ENCODE measurements at places on chromosomes 3 and 15.

- no peak for DNase-seq
These were observed 976.0 kb downstream of the ROBO1 start for GRCh38 chr3:78791753-78792152.

DNA sequence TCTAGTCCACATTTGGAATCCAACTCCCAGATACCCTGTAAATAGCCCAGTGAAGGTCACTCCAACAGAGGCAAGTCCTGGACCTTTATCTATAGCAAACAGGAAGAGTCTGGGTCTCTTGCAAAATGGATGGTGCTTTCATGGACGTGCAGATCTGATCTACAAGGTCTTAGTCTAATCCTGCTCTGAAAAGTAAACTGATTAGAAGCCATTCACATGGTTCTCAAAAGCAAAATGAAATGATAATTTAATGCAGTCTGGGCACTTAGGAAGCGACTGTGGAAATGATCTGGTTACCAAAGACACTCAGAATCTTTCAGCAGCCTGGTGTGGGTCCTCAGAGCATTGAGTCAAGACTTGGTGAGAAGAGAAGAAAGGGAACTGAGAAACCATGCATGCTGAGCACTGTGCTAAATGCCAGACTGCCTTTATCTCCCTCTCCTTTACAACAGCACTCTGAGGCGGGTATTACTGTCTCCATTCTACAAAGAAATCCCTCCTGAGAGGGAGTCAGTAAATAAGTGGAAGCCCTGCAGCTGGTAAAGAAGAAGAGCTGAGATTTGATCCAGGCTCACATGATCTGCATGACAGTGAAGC lies 29.0 kb downstream of the AQP9 start:
- DNase-seq = no peak

GRCh38 chr15:62428851-62429598 lies 263.9 kb upstream of the C2CD4B start:
- DNase-seq = no peak

DNA sequence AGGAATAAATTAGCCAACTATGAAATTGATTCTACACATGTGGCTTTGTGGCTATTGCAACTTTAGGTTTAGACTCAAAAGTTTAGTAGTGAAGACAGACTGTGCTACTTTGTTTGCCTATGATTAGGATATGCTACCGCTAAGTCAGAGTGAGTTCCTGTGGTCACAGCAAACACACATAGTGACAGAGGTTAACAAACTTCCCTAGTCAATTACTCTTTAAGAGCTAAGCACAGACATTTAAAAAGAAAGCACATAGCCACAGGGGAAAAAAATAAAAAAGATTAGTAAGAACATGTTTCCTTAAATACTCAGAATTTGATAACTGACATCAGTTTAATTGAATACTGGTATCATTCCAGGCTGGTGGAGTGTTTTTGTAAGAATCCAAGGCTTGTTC lies 207.1 kb downstream of the GBE1 start:
- DNase-seq = no peak

GRCh38 chr15:88399021-88399685 lies 68.0 kb downstream of the MRPL46 start:
- no peak for DNase-seq

- no peak for DNase-seq
These were observed 236.9 kb upstream of the BHLHE40 start for GRCh38 chr3:4742359-4742758.

- DNase-seq = no peak
These were observed 13.7 kb upstream of the CCR3 start for GRCh38 chr3:46228260-46229242.

GRCh38 chr15:39592500-39592899 lies 11.6 kb downstream of the THBS1 start:
- no peak for DNase-seq

DNA sequence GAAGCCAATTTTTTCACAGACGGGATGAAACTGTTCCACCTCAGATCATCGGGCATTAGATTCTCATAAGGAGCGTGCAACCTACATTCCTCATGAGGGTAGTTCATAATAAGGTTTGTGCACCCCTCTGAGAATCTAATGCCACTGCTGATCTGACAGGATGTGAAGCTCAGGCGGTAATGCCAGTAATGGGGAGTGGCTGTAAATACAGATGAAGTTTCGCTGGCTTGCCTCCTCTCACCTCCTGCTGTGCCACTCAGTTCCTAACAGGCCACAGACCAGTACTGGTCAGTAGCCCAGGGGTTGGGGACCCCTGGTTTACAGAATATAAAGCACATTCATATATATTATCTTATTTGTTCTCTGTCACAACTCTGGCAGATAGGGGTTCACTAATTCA lies 2.1 kb upstream of the LIMD1 start:
- no peak for DNase-seq

DNA sequence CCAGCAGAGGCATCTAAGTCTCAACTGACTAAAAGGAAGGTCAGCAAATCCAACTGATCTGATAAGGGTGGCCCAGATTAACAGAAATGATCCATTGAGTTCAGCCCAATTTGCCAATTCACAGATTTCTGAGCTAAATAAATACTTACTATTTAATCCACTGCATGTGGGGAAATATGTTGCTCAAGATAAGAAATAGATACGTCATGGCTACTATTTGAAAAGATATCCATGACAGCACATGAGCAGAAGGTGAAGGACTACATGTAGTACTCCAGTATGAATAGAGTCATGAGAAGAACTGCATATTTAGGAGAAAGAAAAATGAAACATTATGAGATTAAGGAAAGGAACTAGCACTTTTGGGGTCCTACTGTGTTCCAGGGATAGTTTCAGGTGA lies 332.4 kb downstream of the ARPP21 start:
- no peak for DNase-seq

- DNase-seq = no peak
These were observed 3.2 kb upstream of the RPUSD3 start for GRCh38 chr3:9846931-9847488.

- DNase-seq = no peak
These were observed 26.5 kb downstream of the ANKDD1A start for GRCh38 chr15:64938192-64938591.

GRCh38 chr15:90701048-90701447 lies 16.1 kb upstream of the BLM start:
- DNase-seq = no peak

- no peak for DNase-seq
These were observed 5.9 kb upstream of the GP9 start for GRCh38 chr3:129054605-129055104.

GRCh38 chr3:17431004-17431403 lies 311.4 kb downstream of the TBC1D5 start:
- no peak for DNase-seq

GRCh38 chr3:156997351-156997750 lies 162.6 kb downstream of the CCNL1 start:
- DNase-seq = no peak

DNA sequence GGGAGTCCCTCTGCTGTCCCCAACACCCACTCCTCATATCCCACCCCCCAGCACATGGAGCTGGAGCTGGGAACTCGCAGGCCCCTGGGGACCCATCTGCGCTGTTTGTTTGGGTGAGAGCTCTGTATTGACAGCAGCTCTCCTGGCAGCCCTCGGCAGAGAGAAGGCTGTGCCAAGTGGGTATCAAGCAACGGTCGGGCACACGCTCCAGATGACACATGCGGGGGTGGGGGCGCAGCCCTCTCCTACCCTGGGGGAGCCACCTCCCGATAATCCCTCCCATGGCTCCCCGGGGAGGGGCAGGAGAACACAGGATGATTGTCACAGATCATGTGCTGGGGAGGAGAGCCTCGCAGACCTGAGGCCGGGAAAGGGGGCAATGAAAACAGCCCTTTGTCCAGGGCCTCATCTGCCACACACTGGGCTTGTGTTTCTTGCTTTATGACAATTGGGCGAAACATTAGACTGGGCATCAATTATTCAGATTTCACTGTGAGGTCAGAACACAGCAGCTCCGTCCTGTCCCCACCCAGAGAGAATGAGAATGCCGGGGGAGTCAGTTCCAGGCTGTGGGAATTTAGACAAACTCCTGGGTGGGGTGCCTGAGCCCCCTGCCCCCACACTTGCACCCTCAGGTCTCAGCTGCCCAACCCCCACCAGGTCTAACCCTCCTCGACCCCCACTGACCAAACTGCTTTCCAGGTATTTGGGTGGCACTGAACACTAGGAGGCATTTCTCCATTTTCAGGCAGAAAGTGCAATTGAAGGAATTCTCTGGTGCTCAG lies 46.4 kb upstream of the KLF13 start:
- DNase-seq = peak; percentile 91

GRCh38 chr3:69650066-69650419 lies 89.2 kb upstream of the MITF start:
- DNase-seq = no peak

DNA sequence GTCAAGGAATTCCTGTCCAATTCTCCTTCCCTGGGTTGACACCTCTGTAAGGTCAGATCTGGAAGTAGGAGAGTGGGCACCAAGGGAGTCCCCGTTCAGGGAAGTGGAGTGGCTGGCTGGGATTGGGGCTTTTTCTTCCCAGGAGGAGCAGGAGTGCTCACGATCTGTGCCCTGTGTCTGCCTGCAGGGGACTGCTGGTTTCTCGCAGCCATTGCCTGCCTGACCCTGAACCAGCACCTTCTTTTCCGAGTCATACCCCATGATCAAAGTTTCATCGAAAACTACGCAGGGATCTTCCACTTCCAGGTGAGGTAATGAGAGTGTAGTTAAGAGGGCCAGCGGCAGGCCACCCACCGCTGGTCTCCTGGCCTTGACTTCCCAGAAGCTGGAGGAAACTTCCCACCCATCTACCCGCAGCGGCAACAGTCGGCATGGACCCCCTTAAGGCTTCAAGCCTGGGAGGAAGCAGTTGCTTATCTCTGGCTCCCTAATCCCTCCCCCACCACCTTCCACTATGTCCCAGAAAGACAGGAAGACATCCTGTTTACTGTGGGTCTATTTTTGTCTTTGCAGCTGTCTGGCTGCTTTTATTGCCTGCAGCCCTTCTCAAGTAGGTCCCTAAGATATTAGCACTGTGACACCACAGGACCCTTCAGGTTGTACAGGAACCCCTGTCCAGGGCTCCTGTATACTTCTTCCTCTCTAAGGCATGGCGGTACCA lies 26.8 kb downstream of the CAPN3 start:
- DNase-seq = no peak

DNA sequence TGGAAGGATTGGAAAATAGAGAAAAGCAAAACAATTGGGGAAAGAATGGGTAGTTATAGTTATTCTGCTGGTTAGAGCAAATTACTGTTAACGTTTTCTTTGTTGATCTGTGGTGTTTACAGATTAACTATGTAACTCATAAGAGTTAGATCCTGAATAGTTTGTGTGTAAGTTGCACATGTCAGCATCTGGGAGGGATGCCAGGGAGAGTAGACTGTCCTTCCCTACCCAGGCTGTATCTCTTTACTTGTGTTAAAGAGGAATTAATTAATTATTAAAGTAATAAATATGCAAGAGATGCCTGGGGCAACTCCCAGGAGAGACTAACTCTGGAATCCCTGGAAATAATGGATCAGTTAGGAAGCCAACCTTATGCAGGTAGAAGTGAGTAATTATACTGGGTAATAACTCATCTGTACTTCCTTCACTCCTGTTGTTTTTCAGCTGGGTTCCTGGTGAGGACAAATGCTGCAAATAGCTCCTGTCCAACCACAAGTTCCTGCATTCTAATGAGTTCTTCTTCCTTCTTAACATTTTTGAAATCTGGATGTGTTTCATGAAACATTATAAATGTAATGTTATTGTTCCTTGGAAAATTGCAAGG lies 18.9 kb downstream of the GHRL start:
- DNase-seq = peak; percentile 11

GRCh38 chr3:44289882-44290462 lies 48.3 kb downstream of the TOPAZ1 start:
- no peak for DNase-seq

- no peak for DNase-seq
These were observed 286.0 kb downstream of the CNTN3 start for GRCh38 chr3:74328435-74328834.

GRCh38 chr3:53865732-53866499 lies 16.0 kb downstream of the ACTR8 start:
- DNase-seq = no peak

DNA sequence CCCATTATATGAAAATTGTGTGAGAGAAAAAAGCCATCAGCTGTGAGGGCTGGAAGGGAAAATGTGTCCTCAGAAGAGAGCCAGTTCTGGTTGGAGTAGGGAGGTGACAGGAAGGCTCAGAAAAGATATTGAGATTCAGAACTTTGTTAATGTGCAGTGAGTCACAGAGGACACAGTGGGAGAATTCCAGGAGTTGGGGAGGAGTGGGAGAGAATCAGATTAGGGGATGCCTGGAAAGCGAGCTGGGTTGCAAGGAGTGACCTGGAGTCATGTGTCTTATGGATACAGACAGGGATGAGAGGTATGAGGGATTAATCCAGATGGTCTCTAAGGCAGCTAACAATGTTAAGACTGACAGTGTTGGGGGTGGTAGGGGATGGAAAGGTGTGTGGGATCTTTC lies 67.5 kb downstream of the CHST2 start:
- DNase-seq = no peak

DNA sequence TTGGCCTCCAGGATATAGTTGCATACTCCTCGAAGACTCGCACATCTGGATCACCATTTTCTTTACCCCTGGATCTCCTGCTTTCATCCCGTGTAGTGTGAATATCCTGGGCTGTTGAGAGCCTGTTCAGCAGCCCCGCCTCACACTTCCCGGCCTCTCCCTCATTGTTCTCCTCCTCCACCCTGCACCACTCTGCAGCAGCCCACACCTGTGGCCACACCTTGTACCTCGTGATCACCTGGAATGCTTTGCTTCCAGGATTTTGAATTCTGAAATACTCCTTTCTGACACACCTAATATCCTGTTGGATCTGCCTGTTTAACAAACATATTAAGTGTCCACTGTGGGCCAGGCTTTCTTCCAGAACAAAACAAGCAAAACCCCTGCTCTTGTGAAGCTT lies 14.4 kb downstream of the ABHD17C start:
- DNase-seq = peak; percentile 25

GRCh38 chr3:12948891-12949711 lies 107.7 kb upstream of the RPL32 start:
- no peak for DNase-seq

DNA sequence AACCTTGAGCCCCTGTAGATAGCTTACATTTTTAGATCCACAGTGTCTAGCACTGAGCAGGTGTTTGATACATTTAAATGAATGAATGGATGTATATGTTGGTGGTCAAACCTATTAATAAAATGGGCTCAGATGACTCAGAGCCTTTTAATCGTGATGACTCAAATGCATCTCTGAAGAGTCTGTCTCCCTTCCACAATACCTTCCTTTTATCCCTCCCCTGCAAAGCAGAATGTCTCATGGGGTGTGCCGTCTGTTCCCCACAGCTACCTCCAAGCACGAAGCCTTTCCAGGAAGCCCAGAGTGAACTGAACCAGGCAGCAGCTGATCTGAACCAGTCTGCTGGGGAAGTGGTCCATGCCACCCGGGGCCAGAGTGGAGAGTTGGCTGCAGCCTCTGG lies 303.5 kb upstream of the TPM1 start:
- no peak for DNase-seq
